ENCODE measurements at places on chromosomes 13 and 19. TPM values are rescaled to one million over a fixed set of nuclear protein-coding genes. Genes with fewer than 3 reads are reported as not detected.

The TPTE2 gene
- not detected for total RNA-seq

The PRTN3 gene
- total RNA-seq: not detected

The POU4F1 gene
- total RNA-seq: 0.11 TPM

The CEACAM20 gene
- not detected for total RNA-seq

The ZNF98 gene
- total RNA-seq: not detected

The ZNF534 gene
- total RNA-seq: not detected

The NLRP7 gene
- not detected for total RNA-seq

The PSPN gene
- total RNA-seq: 1.2 TPM

The ZBTB32 gene
- 282 TPM for total RNA-seq

The TFPT gene
- total RNA-seq: 36.6 TPM

The IGFL2 gene
- total RNA-seq: not detected

The NFKBIB gene
- total RNA-seq: 103 TPM

The SIGLEC12 gene
- 1.6 TPM for total RNA-seq

The AZU1 gene
- not detected for total RNA-seq

The OR7A5 gene
- not detected for total RNA-seq

The ADGRE1 gene
- total RNA-seq: 0.44 TPM

The SCEL gene
- total RNA-seq: not detected
